ENCODE measurements at places on chromosomes 7 and 10.

- DNase-seq = no peak
These were observed 21.8 kb downstream of the STAM start for GRCh38 chr10:17665747-17666146.

DNA sequence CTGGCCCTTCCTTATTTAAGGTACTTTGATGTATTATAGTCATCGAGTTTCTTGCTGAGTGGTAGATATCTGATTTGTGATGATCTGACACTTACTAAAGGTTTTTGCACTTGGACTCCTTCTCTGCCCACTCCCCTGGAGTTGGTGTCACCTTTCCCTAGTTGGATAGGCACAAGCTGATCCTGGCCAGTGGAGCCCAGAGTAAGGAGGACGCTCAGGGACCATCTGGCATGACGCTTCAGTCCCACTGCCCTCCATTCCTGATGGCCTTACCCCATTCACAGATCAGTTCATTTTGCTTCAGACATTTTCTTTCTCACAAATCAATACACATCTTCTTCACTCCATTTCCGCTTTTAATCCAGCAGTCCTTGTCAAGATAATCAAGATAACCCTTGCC lies 20.1 kb downstream of the ASB15 start:
- DNase-seq = no peak

DNA sequence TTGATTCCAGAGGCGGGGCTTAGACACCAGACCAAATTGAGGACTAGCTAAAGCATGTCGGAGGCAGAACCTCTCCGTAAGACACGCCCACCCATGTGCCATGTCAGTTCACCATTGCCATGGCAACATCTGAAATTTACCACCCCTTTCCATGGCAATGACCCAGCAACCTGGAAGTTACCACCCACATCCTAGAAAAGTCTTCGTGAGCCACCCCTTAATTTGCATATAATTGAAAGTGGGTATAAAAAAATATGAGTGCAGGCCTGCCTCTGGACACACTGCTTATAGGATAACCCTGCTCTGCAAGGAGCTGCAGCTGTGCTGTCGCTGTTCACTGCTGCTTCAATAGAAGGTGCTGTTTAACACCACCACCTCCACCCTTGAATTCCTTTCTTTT lies 28.0 kb downstream of the TMEM270 start:
- DNase-seq = no peak

DNA sequence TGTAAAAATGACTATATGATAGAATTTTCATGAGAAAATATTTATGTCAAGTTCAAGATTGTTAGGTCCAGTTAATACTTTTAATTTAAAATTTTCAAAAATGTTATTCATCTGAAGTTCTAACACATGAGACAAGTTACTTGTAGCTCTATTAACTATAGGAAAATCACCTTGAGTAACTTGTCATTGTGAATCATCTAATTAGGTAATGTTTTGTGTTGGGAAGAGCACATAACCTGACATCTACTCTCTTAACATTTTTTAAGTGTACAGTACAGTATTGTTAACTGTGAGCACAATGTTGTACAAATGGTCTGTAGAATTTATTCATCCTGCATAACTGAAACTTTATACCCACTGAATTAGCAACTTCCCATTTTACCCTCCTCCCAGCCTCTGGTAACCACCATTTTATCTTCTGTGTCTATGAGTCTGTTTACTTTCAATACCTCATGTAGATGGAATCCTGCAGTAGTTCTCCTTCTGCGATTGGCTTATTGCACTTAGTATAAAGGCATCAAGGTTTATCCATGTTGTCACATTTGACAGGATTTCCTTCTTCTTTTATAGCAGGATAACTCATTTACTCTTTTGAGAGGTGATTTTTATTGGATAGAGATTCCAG lies 54.6 kb downstream of the ARL4A start:
- DNase-seq = no peak

All from CD8-positive, alpha-beta memory T cell (primary cell).